ENCODE measurements at places on chromosomes 16 and 17.
A peak's percentile ranks its signal among the peaks of the same experiment; 100 is the strongest.

DNA sequence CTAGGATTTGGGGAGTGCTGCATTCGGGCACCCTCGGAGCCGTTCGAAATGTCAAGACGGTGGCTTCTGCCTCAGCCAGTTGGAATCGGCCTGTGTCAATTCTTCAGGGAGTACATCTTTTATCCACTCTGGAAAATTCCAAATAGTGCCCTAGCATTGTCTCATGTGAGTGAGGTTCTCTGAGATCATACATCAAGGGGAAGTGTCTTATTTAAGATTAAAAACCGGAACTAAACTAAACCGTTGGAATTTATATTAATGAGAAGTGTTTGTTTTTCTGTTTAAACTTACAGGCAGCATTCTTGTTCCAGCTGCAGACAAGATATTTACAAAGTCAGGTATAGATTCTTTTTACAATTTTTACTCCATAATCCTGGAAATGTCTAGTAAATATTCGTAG is 56.8 kb downstream of the SLC47A1 start:
- H3K4me3 ChIP-seq = no peak overlapping the region
- no peaks in the 10 kb centered on the region for H3K36me3 ChIP-seq
- H3K27ac ChIP-seq = no peak overlapping the region
- no peaks in the 10 kb centered on the region for H3K27me3 ChIP-seq

- H3K27me3 ChIP-seq = no peaks in the 10 kb centered on the region
- DNase-seq = no peak
- H3K4me3 ChIP-seq = no peak overlapping the region
- peaks cover 25% of the 10 kb centered on the region for H3K4me1 ChIP-seq
These were observed 56.7 kb downstream of the YPEL2 start for GRCh38 chr17:59388069-59388556.

- H3K4me1 ChIP-seq = no peaks in the 10 kb centered on the region
- H3K27ac ChIP-seq = no peak overlapping the region
- no peak for DNase-seq
- H3K27me3 ChIP-seq = no peaks in the 10 kb centered on the region
- H3K4me3 ChIP-seq = no peak overlapping the region
These were observed 18.2 kb upstream of the ABCA10 start for GRCh38 chr17:69246726-69247375.

- no peaks in the 10 kb centered on the region for H3K4me1 ChIP-seq
- H3K4me3 ChIP-seq = no peak overlapping the region
- H3K27me3 ChIP-seq = no peaks in the 10 kb centered on the region
- no peak overlapping the region for H3K27ac ChIP-seq
- no peaks in the 10 kb centered on the region for H3K36me3 ChIP-seq
These were observed 125.6 kb downstream of the KCNJ18 start for GRCh38 chr17:21817791-21818364.

- no peaks in the 10 kb centered on the region for H3K27me3 ChIP-seq
- no peak for DNase-seq
- H3K4me3 ChIP-seq = no peak overlapping the region
- peaks cover 4% of the 10 kb centered on the region for H3K4me1 ChIP-seq
These were observed 46.3 kb downstream of the CYB5D2 start for GRCh38 chr17:4189280-4189679.

GRCh38 chr16:46618516-46618915 is 2.7 kb downstream of the SHCBP1 start:
- H3K27ac ChIP-seq = no peak overlapping the region
- H3K27me3 ChIP-seq = no peaks in the 10 kb centered on the region
- DNase-seq = no peak
- no peaks in the 10 kb centered on the region for H3K4me1 ChIP-seq
- H3K36me3 ChIP-seq = no peaks in the 10 kb centered on the region

DNA sequence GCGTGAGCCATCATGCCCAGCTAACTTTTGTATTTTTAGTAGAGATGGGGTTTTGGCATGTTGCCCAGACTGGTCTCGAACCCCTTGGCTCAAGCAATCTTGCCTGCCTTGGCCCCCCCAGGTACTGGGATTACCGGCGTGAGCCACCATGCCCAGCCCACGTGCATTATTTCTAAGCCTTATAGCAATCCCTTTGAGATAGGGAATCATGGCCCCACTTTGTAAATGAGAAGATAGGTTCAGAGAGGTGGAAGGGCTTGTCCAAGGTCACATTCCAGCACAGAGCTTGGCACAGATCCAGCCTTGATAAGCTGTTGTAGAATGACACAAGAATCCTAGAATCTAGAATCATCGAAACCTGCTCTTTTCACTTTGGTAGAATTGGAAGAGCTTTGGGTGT is 4.2 kb upstream of the PYCARD start:
- no peak for DNase-seq
- peaks cover 16% of the 10 kb centered on the region for H3K4me1 ChIP-seq
- no peaks in the 10 kb centered on the region for H3K36me3 ChIP-seq
- H3K4me3 ChIP-seq = no peak overlapping the region

DNA sequence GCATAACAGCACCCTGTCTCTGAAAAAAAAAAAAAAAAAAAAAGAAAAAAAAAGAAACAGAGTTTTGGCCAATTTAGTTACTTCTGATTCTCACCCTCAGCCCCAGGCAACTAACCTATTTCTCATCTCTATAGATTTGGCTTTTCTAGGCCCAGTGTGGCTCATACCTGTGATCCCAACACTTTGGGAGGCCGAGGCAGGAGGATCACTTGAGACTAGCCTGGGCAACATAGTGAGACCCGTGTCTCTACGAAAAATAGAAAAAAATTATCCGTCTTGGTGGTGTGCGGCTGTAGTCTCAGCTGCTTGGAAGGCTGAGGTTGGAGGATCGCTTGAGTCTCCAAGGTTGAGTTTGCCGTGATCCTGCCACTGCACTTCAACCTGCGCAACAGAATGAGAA is 8.7 kb downstream of the RPS6KB1 start:
- no peak overlapping the region for H3K27ac ChIP-seq
- no peak for DNase-seq
- H3K4me3 ChIP-seq = no peak overlapping the region
- no peaks in the 10 kb centered on the region for H3K27me3 ChIP-seq
- no peaks in the 10 kb centered on the region for H3K4me1 ChIP-seq

DNA sequence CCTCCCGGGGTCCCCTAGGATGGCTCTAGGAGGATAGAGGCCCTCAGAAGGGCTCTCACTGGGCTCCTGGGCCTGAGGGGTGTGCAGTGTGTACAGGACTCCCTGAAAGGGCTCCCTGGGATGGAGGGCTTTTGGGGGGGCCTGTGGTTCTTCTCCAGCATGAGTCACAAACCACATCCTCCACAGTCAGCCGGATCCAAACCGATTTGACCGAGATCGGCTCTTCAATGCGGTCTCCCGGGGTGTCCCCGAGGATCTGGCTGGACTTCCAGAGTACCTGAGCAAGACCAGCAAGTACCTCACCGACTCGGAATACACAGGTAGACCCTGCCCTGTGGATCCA is 4.5 kb downstream of the TRPV2 start:
- H3K4me3 ChIP-seq = peak overlapping the region; percentile 1
- H3K27ac ChIP-seq = peak overlapping the region; percentile 93
- H3K36me3 ChIP-seq = peaks cover 2% of the 10 kb centered on the region
- DNase-seq = no peak
- no peaks in the 10 kb centered on the region for H3K27me3 ChIP-seq

DNA sequence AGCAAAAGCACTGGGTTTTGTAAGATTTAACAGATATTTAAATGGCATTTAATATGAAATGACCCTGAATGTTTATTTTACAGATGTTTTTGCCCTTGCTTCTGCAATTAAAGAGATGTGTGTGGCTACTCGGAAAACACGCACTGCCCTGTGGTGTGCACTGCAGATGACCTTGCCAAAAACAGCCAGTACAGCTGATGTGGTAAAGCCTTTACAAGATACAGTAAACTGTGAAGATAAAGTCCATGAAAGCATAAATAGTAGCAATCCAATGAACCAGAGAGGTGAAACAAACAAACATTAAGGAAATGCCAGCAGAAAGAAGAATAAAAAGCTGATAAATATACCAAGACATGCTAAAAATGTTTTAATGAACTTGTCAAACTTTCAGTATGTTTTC is 15.7 kb downstream of the CCDC43 start:
- peaks cover 4% of the 10 kb centered on the region for H3K36me3 ChIP-seq
- H3K27me3 ChIP-seq = no peaks in the 10 kb centered on the region
- no peak for DNase-seq
- H3K4me3 ChIP-seq = no peak overlapping the region
- H3K4me1 ChIP-seq = no peaks in the 10 kb centered on the region
- no peak overlapping the region for H3K27ac ChIP-seq

- no peak for DNase-seq
- no peak overlapping the region for H3K27ac ChIP-seq
- no peaks in the 10 kb centered on the region for H3K36me3 ChIP-seq
These were observed 40.2 kb downstream of the RBFOX3 start for GRCh38 chr17:79570653-79571052.

DNA sequence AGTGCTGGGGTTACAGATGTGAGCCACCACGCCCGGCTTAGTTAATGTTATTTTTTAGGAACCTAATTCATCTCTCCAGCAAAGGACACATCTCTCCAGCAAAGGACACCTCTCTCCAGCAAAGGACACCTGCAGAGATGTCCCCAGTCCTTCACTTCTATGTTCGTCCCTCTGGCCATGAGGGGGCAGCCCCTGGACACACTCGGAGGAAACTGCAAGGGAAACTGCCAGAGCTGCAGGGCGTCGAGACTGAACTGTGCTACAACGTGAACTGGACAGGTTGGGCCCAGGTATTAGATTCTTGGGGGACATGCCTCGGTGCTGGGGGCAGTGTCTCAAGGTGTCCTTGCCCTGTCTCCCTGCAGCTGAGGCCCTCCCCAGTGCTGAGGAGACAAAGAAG is 4.7 kb downstream of the PFAS start:
- H3K27ac ChIP-seq = no peak overlapping the region
- H3K27me3 ChIP-seq = no peaks in the 10 kb centered on the region
- no peak overlapping the region for H3K4me3 ChIP-seq
- peaks cover 8% of the 10 kb centered on the region for H3K4me1 ChIP-seq

- H3K36me3 ChIP-seq = no peaks in the 10 kb centered on the region
- no peak overlapping the region for H3K27ac ChIP-seq
These were observed 8.6 kb downstream of the RPGRIP1L start for GRCh38 chr16:53695070-53695469.

- no peaks in the 10 kb centered on the region for H3K36me3 ChIP-seq
- DNase-seq = no peak
- H3K27me3 ChIP-seq = no peaks in the 10 kb centered on the region
These were observed 2.3 kb downstream of the BAHCC1 start for GRCh38 chr17:81397314-81398175.

DNA sequence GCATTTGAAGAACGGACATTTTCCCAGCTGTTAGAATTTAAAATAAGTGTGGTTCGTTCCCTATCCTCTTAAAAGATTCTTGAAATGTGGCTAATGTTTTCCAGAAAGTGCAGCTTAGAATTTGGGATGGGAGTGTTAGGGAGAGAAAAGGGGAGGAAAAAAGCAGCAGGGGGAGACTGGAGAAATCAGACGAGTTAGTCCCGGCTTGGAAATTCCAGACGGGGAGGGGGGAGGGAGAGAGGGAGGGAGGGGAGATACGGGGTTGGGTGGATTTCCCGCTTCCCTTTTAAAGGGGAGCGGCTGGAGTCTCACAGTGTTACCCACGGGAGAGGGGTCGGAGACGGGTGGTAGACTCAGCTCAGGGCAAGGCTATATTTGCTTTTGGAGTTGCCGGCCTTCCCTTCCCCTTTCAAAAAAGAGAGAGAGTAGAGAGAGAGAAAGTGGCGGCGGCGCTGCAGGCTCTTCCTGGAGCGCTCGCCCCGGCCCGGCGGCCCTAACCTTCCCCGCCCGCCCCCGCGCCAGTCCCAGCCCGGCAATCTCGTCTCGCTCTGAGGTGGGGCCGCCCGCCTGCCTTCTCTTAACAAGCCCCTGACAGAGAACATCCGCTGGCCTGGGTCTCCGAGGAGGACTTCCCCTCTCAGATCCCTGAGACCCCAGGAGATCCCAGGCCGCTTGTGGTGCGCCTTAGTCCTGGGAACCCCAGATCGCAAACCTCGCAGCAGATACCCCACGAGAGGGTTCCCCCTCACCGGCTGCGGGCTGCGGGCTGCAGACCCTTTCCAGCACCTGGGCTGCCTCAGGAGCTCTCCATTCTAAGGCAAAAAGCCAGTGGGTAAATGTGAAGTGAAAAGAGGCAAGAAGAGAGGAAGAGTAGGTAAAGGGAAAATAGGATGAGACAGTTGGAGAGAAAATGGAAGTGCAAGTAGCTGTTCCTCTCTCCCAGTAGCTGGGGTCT is 6.6 kb downstream of the IGF2BP1 start:
- H3K27me3 ChIP-seq = peaks cover 3% of the 10 kb centered on the region
- no peaks in the 10 kb centered on the region for H3K4me1 ChIP-seq
- no peaks in the 10 kb centered on the region for H3K36me3 ChIP-seq
- DNase-seq = no peak

- H3K27me3 ChIP-seq = no peaks in the 10 kb centered on the region
- no peaks in the 10 kb centered on the region for H3K36me3 ChIP-seq
- H3K27ac ChIP-seq = no peak overlapping the region
- no peak overlapping the region for H3K4me3 ChIP-seq
- H3K4me1 ChIP-seq = no peaks in the 10 kb centered on the region
These were observed 15.0 kb upstream of the MYLK3 start for GRCh38 chr16:46763147-46763546.

GRCh38 chr17:12627781-12628451 is 37.8 kb upstream of the MYOCD start:
- H3K27ac ChIP-seq = peak overlapping the region; percentile 87
- no peaks in the 10 kb centered on the region for H3K36me3 ChIP-seq
- no peak for DNase-seq
- H3K4me3 ChIP-seq = peak overlapping the region; percentile 29

Measured in thoracic aorta (tissue), 2 donors.